ENCODE measurements at places on chromosomes 3 and 15.

DNA sequence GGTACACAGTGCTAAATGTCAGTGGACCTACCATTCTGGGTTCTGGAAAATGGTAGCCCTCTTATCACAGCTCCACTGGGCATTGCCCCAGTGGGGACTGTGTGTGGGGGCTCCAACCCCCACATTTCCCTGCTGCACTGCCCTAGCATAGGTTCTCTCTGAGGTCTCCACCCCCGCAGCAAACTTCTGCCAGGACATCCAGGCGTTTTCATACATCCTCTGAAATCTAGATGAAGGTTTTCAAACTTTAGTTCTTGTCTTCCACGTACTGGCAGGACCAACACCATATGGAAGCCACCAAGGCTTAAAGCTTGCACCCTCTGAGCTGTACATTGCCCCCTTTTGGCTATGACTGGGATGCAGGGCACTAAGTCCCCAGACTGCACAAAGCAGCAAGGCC, 788.2 kb upstream of the ALCAM start:
- no peak for DNase-seq

DNA sequence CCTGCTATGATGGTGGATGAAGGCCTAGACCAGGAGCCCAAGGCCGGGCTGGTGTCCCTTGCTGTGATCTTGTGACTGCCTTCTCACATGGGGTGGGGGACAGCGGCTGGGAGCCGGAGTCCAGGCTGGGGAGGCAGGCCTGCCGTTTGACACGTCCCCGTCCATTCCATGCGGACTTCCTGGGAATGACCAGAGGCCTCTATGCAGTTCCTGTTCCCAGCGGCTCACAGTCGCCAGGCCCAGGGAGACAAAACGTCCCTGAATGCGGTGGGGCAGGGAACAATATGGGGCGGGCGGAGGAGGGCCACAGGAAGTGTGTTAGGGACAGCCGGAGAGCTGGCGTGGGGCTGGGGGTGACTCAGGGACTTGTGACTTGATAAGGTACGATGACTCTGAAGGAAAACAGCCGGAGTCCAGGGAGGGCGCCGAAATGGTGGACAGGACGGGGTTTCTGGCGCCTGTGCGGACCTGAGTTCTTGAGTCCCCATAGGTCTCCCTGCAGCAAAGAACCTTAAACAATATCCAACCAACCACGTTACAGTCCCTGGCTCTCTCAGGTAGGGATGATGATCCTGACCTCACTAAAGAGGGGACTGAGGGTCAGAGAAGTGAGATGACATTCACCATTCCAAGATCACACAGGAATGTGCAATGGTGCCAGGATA, 40.5 kb upstream of the SMAD6 start:
- DNase-seq = no peak

- DNase-seq = peak; percentile 73
These were observed 51.0 kb upstream of the PLXND1 start for GRCh38 chr3:129657261-129658046.

- no peak for DNase-seq
These were observed 130.9 kb upstream of the IQSEC1 start for GRCh38 chr3:13204177-13204581.

DNA sequence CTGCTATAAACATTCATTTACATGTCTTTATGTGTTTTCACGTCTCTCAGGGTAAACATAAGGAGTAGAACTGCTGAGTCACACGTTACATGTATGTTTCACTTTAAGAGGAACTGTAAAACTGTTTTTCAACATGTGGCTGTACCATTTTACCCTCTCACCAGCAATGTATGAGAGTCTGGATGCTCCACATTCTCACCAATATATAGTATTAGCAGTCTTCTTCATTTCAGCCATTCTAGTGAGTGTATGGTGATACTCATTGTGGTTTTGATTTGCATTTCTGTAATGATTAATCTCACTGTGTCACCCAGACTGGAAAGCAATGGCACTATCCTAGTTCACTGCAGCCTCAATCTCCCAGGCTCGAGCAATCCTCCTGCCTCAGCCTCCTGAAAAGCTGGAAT, 37.1 kb downstream of the PHC3 start:
- no peak for DNase-seq

GRCh38 chr3:126551121-126551838, 7.5 kb downstream of the C3orf22 start:
- DNase-seq = no peak

DNA sequence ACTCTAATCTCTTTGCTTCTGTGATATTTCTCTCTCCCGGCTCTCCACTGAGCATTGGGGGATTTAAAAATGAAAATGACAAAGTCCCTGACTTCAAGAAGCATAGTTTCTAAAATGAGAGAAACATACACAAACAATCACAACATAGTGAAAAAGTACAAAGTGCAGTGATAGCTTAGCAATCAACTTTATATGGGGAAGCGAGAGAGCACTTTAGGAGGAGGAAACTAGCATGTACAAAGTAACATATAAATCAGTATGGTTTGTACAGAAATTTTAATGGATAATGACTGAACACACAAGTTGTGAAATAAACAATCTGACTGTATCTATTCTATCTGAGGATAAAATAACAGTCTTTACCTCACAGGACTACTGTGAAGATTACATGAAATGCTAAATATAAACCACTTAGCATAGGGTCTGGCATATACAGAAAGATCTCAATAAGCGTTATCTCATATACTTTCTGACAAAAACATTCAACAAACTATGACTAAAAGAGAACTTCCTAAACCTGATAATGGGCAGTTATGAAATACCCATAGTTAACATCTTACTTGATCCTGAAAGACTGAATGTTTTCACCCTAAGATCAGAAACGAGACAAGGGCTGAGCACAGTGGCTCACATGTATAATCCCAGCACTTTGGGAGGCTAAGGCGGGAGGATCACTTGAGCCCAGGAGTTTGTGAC, 61.2 kb downstream of the PEAK1 start:
- no peak for DNase-seq

- no peak for DNase-seq
These were observed 172.9 kb upstream of the CTDSPL start for GRCh38 chr3:37688756-37689155.

GRCh38 chr3:38952721-38953120, 99.0 kb downstream of the SCN11A start:
- DNase-seq = no peak

- no peak for DNase-seq
These were observed 291.2 kb downstream of the ZBTB20 start for GRCh38 chr3:114855839-114856238.

DNA sequence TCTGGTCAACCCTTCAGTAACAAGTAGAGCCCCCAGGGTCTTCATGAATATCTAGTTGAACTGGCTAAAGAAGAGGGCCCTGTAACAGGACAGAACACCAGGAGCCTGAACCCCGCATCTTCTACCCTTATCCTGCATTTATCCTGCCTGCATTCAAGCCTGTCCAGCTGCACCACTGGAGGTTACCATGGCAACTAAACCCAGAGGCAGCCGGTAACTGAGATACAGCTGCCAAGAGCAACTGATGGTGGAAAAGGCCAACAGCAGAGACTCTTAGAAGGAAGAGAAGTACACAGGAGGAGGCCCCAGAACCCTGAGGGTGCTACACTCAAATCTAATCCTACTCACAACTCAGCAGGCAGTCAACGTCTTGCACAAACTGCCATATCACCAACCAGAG, 3.7 kb upstream of the PRKAR2A start:
- DNase-seq = no peak

DNA sequence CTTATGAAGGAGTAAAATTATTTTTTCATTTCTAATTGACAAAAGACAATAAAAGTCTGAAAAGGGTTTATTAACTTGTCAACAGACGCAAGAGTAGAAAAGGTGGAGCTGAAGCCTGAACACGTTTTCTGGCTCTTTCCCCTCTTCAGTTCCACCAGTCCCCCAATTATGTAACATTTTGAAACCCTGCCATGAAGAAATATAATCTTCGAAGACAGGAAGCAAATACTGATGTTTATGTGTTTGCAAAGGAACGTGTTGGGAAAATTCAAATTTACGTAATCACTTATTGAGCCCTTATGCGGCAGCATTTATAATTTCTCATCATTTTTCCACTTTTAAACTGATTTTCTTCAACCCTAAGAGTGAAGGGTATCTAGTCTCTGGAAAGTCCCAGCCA, 767 bp downstream of the AP3S2 start:
- DNase-seq = no peak

GRCh38 chr3:126321490-126321889, 35.7 kb downstream of the KLF15 start:
- no peak for DNase-seq

- DNase-seq = no peak
These were observed 43.7 kb upstream of the ADPGK start for GRCh38 chr15:72827226-72827625.

DNA sequence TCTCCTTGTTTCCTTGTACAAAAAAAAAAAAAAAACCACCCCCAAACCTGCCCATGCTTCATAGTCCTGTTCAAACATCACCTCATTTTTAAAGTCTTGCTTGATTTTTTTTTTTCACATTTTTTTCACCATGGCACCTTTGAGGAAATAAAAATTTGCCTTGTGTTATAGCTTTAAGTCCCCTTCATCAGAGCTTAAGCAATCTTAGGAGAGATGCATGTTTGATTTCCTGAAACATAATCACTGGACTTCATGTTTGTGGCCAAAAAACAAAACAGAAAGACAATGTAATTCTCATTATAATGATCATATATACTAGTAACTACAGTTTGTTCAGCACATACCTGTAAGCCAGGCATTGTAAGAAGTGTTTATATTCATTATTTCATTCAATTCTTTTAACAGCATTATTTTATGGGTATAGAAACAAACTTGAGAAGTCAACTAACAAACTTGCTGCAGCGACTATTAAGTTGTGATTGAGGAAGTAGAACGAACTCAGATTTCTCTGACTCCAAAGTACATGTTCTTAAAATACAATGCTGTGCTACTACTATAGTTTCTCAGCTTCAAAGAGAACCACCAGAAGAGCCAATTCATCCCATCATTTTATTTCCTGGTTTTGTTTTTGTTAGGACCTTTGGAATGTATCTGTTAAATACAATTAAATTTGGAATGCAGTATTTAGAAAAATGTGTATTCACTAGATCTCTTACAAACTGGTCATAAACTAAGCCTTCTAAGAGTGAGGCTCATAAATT, 203.8 kb downstream of the TCF12 start:
- DNase-seq = no peak

GRCh38 chr3:15333099-15333955, 941 bp upstream of the SH3BP5 start:
- no peak for DNase-seq

DNA sequence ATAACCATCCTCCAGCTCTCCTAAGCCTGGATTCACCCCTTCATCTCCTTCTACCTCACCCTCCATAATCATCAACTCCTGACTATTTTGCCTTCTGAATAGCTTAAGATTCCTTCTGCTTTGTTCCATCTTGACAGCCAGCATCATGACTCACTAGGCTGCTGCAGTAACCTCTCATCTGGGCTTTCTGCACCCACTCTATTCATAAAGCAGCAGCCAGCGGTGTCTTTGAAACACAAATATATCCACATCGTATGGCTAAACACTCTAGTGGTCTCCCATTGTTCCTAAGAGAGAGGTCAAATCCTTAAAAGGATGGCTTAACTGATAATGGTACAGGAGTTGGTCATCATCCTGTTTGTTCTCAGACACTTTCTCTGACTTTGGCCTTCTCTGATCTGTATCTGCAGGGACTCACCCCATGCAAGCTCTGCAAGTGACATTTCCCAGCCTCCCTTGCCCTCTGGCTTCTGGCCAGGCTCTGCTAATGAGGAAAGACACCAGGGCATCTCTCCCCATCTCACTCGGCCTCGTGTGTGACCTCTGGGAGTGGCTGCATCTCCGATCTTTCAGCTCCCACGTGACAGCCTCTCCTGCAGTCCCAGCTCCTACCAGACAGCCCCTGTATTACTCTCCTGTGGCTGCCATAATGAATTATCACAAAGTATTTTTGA, 6.2 kb downstream of the GRK7 start:
- no peak for DNase-seq

DNA sequence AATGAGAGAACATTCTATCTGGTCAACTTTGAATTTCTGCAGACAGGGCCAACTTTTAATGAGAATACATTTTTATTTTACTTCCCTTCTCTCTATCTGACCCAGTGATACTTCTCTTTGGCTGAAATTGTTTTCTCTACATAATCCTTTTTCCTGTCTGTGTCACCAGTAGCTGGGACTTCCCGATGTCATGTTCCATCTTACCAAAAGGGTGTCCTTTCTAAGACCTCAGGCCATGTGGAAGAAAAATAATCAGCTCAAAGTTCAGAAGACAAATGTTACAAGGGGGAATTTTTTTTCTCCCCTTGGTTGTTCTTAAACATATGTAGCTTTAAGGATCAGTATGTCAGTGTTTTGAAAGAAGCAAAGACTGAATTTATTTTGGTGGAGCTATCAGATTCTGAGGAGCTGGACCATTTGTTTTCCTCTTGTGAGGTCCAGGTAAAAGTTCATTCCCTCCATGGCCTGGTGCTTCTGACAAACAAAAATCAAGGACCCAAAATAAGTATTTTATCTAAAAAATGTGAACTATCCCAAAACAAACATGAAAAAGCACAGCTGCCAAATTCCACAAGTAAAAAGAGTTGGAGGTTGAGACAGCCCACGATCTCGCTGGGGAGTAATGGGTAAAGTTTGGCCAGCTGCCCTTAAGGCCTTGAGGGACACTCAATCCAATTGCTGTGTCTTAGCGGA, 859.4 kb upstream of the NR2F2 start:
- no peak for DNase-seq

DNA sequence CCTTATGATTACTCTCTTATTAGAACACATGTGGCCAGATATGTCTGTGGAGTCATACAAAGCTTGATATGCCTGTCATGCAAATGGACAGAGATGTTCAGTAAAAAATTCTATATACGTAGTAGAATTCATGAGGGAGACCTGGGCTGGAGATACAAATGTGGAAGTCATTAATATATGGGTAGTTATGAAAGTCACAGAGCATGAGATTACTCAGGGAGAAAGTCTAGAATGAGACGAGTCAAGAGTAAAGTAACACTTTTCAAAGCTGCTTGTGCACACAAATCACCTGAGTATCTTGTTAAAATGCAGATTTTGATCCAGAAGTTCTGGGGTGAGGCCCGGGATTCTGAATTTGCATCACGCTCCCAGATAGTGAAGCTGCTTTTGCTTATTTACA, 28.4 kb downstream of the OXSM start:
- no peak for DNase-seq

- no peak for DNase-seq
These were observed 129.7 kb upstream of the CDIN1 start for GRCh38 chr15:36449662-36450145.
